ENCODE measurements at places on chromosomes 5 and 9. TPM values are rescaled to one million over a fixed set of nuclear protein-coding genes. Genes with fewer than 3 reads are reported as not detected.
A peak's percentile ranks its signal among the peaks of the same experiment; 100 is the strongest.

LECT2 gene
- not detected for total RNA-seq

PRR16 gene
- 30.4 TPM for total RNA-seq

SCGB3A1 gene
- not detected for total RNA-seq

TICAM2 gene
- total RNA-seq, result 9.1 TPM

GRCh38 chr9:124309667-124310084, 51.9 kb downstream of the NEK6 start:
- no peaks in the 10 kb centered on the region for H3K27me3 ChIP-seq
- peak; percentile 99 for DNase-seq
- H3K36me3 ChIP-seq, result peaks cover 78% of the 10 kb centered on the region
- no peak overlapping the region for H3K4me3 ChIP-seq

DNA sequence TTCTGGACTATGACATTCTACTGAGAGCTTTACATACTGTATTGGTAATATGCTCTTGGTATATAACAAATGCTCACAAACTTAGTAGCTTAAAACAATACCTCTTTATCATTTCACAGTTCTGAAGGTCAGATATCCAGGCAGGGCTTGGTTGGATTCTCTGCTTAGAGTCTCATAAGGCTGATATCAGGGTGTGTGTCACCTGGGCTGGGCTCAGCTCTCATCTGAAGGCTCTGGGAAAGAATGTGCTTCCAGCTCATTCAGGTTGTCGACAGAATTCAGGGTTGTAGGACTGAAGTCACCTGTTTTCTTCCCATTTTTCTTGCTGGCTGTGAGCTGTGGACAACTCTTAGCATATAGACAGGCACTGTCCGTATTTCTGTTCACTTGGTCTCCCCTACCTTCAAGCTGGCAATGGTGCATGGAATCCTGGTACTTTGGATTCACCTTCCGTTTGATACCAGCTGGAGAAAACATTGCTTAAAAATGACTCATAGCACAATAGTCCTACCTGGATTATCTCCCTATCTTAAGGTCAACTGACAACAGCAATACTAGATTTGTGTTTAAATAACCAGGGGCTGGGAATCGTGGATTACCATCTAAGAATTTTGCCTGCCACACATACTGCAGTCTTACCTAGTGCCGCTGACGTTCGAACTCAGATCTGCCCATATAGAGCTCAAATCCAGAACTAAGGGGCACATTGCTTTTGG, 69.2 kb downstream of the RCL1 start:
- no peak for DNase-seq
- H3K27ac ChIP-seq, result no peak overlapping the region
- no peaks in the 10 kb centered on the region for H3K27me3 ChIP-seq
- H3K4me3 ChIP-seq, result no peak overlapping the region

DNA sequence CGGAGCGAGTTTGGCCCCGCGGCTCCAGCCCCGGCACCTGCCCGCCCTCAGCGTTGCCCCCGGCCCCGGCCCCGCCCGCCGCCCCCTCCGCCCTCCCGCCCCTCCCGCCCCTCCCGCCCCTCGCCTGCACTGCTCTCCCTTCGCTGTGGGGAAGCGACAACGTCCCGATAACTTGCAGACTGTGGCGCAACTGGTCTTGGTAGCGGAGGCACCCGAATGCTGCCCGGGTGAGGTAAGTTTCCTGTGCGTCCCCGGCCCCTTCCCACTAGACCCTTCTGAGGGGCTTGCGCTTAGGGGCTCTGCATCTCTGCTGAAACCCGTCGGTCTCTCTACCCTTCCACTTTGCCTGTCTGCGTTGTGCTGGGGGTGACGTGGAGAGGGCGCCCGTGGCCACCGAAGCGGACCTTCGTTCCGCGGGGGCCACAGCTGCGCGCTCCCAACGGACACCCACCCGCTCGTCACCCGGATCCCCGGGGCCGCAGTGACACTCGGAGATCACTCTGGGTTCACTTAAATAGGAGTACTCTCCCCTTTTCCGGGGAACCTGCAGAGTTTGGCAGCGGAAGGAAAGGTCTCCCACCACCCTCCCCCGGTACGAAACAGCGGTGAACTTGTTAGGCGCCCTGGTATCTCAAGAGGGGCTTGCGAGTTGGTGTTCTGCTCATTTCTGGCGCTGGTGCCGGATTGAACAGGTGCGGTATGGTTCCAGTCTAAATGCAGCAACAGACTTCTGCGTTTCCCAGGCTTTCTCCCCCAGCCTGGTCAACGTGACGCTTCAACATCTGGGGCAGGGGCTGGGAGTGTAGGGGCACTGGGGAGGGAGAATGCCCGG, 707 bp downstream of the PIP5K1B start:
- H3K4me3 ChIP-seq, result no peak overlapping the region
- no peaks in the 10 kb centered on the region for H3K4me1 ChIP-seq
- DNase-seq, result peak; percentile 73
- H3K36me3 ChIP-seq, result no peaks in the 10 kb centered on the region
- H3K27ac ChIP-seq, result no peak overlapping the region

GRCh38 chr5:13027874-13028273, 916.6 kb downstream of the DNAH5 start:
- no peaks in the 10 kb centered on the region for H3K36me3 ChIP-seq
- H3K27me3 ChIP-seq, result no peaks in the 10 kb centered on the region
- no peak overlapping the region for H3K27ac ChIP-seq
- H3K4me3 ChIP-seq, result no peak overlapping the region

DNA sequence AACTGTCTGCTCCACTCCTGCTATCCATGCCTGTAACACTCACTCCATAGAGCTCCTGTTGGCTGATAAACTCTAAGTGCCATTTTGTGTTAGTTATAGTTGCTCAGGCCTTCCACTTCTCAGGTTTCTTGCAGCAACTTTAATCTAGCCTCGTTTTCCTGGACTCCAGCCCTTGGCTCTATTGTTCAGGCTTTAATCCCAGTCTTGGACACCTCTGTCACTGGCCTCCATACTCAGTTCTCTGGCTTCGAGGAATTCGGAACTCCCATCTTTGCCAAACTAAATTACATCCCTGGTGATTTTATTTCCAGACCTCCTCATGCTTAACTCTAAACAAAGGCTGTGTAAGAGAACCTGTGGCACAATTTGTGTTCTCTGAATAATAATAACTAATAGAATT, 39.8 kb downstream of the EMB start:
- H3K27me3 ChIP-seq, result no peaks in the 10 kb centered on the region
- H3K36me3 ChIP-seq, result no peaks in the 10 kb centered on the region
- DNase-seq, result no peak
- no peak overlapping the region for H3K4me3 ChIP-seq
- no peak overlapping the region for H3K27ac ChIP-seq
